ENCODE measurements at places on chromosomes 1 and 21. TPM values are rescaled to one million over a fixed set of nuclear protein-coding genes. Genes with fewer than 3 reads are reported as not detected.

UTS2 gene
- total RNA-seq = not detected

IL19 gene
- not detected for total RNA-seq

TMCC2 gene
- 45.9 TPM for total RNA-seq

SPATA17 gene
- total RNA-seq = 4.7 TPM

GPR52 gene
- total RNA-seq = 12.9 TPM

MSH4 gene
- 1.6 TPM for total RNA-seq

RGS1 gene
- 18.1 TPM for total RNA-seq

FCRLB gene
- total RNA-seq = 3.1 TPM

Data from occipital lobe (tissue), 3 donors.